ENCODE measurements at places on chromosomes 1 and 21.

DNA sequence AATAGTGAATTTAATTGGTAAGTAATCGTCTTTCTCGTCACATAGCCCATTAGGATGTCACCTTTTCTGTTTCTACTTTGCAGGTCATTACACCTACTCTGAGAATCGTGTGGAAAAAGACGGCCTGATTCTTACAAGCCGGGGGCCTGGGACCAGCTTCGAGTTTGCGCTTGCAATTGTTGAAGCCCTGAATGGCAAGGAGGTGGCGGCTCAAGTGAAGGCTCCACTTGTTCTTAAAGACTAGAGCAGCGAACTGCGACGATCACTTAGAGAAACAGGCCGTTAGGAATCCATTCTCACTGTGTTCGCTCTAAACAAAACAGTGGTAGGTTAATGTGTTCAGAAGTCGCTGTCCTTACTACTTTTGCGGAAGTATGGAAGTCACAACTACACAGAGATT, 23.3 kb downstream of the PARK7 start:
- no peak for DNase-seq

- DNase-seq: no peak
Observed at GRCh38 chr1:227948493-227949260, 945 bp upstream of the WNT9A start.

GRCh38 chr1:150429805-150430204, 57.4 kb upstream of the TARS2 start:
- DNase-seq: no peak

- DNase-seq: no peak
Observed at GRCh38 chr1:63198871-63199394, 123.4 kb upstream of the FOXD3 start.
